ENCODE measurements at places on chromosomes 13 and 19.

- DNase-seq = no peak
Measured at GRCh38 chr19:1236576-1236975, 1.2 kb downstream of the CBARP start.

DNA sequence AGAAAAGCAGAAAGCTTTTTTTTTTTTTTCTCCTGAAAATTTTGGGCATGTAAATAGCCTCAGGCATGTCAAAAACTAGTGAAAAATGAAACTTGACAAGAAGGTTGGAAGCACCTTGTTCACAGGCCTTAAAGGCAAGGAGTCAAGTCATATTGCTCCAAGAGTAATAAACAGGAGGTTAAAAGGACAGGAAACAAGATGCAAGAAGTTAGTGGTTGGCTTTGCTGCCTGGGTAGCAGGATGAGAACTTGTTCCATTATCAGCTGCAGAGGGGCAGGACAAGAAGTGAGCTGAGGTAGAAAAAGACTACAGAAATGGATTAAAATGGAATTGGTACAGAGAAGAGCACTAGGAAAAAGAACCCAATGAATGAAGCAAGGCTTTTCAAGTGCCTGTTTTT lies 242.6 kb downstream of the DCT start:
- DNase-seq = no peak

- no peak for DNase-seq
Measured at GRCh38 chr13:87656306-87656705, 14.9 kb upstream of the SLITRK5 start.

GRCh38 chr13:42574011-42574410 lies at the start of gene TNFSF11:
TSS of gene TNFSF11 (plus strand) at chr13:42574152. CDS start at chr13:42574304, 152 bp downstream.
- no peak for DNase-seq

DNA sequence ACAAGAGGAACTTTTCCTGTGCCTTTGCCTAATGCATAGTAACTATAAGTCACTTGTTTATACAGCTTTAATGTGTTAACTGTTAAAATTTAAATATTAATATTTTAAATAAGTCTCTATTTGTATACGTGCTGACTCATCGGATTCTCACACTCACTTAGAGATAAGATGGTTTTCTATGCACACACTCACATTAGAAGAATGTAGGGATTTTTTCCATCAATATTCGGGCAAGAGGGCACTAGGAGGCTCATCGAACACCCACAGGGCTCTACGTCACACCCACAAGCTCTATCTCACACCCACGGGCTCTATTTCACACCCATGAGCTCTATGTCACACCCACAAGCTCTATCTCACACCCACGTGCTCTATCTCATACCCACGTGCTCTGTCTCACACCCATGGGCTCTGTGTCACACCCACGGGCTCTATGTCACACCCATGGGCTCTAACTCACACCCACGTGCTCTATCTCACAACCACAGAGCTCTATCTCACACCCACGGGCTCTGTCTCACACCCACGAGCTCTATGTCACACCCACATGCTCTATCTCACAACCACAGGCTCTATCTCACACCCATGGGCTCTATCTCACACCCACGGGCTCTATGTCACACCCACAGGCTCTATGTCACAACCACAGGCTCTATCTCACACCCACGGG lies 73.4 kb downstream of the COL4A2 start:
- no peak for DNase-seq

GRCh38 chr19:848386-848921 lies 3.6 kb upstream of the ELANE start:
- no peak for DNase-seq

DNA sequence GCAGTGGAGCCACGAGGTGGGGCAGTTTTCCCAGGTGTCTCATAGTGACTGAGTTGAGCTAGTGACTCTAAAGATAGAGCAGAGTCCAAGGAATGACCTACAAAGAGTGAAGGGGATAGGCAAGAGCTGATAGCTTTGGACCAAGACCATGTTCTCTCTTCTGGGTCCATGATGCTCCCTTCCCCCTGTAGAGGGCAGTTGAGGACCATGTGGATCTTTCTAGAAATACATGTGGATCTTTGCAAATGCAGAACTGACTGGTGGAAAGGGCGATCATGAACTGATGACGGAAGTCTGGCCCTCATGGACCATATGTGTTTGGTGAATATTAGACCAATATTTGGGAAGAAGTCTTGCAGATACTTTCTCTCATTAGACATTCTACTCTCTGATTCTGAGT lies 6.9 kb downstream of the PSG1 start:
- DNase-seq = no peak

GRCh38 chr19:34493038-34493648 lies 11.6 kb downstream of the WTIP start:
- no peak for DNase-seq

DNA sequence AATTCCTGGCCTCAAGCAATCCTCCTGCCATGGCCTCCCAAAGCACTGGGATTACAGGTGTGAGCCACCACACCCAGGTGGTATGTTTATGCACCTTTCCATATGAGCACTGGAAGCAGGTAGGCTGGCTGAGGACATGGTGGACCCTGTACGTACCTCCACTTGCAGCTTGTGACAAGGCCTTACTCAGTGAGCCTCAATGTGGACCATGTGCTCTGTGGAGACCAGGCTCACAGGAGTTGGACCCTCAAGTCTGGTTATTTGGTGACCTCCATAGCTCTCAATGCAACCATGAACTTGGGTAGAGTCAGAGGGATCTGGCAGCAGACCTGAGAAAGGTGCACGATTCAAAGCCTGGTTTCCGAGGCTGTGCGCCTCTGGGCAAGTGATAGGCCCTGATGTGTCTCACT lies 5.5 kb downstream of the ACP4 start:
- DNase-seq = no peak

GRCh38 chr19:16608290-16608739 lies 19.7 kb downstream of the MED26 start:
- peak; percentile 28 for DNase-seq

- no peak for DNase-seq
Measured at GRCh38 chr13:55990631-55991030, 1150.1 kb upstream of the PRR20A start.

GRCh38 chr13:80274643-80275042 lies 66.3 kb downstream of the SPRY2 start:
- DNase-seq = no peak

DNA sequence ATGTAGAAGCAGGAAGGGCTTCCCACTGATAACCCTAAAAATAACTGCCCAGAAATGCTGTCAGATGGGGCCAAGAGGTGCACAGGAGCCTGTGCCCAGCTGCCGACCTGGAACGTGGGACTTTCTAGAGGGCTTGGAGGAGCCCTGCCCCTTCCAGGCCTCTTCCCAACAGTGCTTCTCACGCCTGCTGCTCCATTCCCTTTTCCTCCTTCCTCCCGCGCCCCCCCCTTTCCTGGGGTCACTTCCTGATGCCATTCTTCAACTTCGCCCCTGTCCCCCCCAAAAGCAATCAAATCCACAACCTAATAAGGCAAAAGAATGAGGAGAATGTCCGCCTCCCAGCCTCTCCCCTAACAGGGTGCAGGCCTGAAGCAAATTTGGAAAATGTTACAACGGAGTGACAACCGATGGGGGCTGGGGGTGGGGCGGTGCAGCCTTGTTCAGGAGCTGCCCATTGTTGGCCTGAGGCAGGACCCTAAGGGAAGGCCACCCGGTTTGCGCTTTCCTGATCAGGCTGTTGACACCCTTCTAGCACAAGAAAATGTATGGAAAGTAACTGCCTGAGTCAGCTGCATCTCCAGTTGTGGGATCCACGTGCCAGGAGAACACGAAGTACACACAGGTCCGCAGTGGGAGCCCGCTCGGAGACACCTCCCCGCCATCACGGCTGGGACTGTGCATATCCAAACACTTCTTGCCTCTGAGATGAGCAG lies 18.7 kb downstream of the ACTN4 start:
- DNase-seq = no peak

DNA sequence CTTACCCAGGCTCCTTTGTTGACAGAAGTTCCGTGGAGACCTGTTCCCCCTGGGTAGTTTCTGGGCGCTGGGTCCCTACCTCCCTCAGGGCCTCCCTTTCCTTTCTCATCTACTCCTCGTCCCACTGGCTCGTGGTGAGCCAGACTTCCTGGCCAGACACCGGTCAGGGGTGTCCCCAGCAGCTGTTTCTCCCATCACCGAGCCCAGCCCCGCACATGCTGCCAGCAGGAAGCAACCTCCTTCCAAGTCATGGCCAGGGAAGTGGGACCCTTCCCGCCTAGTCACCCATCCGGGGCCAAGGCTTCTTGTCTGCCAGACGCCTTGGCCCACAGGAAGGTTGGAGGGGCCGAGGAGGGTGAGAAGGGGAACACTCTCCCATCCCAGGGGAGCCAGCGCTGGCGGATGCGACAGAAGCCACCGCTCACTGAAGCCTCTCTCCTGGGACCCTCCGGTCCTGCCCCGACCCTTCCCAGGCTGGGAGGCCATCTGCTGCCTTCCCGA lies 5.7 kb downstream of the PAK4 start:
- DNase-seq = no peak

DNA sequence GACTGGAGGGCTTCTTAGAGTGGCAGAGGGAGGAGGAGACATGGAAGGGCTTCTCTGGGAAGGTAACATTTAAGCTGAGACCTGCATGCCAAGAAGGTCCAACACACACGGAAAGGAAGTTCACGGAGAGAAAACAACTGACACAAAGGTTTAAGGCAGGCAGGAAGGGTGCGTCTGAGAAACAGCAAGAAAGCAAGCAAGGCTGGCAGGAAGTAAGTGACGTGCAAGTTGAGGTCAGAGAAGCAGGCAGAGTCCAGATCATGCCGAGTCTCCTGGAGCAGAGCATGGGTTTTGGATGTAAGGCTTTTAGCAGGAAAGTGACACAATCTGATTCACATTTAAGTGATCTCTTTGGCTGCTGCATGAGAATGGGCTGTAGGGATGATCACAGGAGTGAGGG lies 60.5 kb downstream of the ATP7B start:
- no peak for DNase-seq

DNA sequence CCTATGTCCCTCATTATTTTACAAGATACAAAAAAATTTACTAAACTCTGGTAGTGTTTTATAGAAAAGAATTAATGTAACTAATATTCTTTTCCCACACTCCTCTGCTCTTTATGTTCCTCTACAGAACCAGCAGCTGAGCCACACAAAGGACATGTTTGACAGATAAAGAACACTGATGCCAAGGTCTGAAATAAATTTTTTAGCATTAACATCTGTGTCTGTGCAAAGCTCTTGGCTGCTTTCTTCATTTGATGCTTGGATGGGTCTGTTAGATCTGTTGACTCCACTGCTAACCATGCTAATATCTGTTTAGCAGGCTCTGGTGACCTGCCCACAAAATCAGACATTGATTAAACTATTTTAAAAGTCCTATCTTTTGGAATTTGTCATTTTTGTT lies 2363.8 kb downstream of the PCDH9 start:
- DNase-seq = no peak

- no peak for DNase-seq
Measured at GRCh38 chr13:94251831-94252608, 227.5 kb downstream of the DCT start.

DNA sequence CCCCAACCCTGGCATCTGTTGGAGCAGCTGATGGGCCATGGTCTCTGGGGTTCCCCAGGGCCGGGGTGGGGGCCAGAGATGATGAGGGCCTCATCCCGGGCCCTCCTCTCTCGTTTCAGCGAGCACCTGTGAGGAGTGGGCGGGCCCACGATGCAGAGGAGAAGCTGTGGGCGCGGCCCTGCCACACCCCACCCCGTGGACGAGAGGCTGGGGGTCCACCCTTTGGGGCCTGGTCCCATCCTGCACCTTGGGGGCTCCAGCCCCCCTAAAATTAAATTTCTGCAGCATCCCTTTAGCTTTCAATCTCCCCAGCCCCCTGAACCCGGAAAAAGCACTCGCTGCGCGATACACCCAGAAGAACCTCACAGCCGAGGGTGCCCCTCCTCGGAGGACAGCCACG lies 5.6 kb downstream of the HMG20B start:
- DNase-seq = no peak

GRCh38 chr19:8023371-8023770 lies 17.9 kb upstream of the ELAVL1 start:
- no peak for DNase-seq

- no peak for DNase-seq
Measured at GRCh38 chr13:95723438-95723837, 46.5 kb downstream of the DNAJC3 start.

All from SIG-M5 (cell line).